Astrocyte (in vitro differentiated cells and primary cell): ENCODE measurements at places on chromosomes 2 and 18.

DNA sequence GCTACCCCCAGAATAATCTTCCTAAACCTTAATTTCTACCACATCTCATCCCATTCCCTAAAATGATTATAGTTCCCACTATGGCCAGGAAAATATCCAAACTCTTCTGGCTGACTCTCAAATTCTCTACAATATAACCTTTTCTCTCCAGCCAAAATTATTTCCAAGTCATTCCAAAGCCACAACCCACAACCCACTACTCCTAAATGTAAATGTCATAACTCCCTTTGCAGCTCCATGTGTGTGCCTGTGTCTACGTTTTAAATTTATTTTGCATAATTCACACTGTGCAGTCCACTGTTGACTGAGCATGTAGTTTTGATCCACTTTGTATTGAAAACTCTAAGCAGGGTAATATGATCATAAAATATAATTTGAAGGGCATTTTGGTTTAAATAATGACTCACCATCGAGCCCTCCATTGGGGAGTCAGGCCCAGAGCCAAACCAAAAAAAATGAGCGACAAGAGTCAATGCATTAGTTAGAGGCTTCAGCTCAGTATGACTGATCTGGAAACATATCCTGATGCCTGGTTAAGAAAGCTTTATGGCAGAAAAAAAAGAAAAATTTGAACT is 171.0 kb downstream of the AFF3 start:
- peak; percentile 53 for DNase-seq

DNA sequence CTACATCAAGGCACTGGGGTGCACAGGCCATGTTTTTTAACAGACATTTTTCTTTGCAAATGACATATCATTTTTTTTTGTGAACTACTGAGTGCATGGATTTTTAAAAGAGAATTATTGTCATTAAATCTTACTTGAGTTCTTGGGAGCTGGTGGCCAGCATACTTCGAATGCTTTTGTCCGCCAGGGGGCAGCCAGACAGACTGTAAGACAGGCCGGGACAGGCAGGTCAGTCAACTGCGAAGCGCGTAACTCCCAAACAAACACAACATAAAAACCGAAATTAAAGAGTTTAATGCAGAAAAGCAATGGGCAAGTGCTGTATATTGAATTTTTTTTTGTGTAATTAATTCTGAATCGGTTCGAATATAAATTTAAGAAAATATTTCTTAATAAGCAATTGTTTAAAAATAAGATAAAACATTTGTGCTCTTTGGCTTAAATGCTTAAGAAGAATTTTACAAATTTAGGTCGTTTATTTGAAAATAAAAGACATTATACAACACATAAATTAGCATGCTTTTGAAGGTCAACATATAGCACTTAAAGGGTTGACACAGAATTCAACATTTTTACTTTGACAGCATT is 142.2 kb upstream of the PXDN start:
- DNase-seq = peak; percentile 40

- DNase-seq = no peak
Measured at GRCh38 chr2:154537024-154537423, 161.5 kb upstream of the KCNJ3 start.

DNA sequence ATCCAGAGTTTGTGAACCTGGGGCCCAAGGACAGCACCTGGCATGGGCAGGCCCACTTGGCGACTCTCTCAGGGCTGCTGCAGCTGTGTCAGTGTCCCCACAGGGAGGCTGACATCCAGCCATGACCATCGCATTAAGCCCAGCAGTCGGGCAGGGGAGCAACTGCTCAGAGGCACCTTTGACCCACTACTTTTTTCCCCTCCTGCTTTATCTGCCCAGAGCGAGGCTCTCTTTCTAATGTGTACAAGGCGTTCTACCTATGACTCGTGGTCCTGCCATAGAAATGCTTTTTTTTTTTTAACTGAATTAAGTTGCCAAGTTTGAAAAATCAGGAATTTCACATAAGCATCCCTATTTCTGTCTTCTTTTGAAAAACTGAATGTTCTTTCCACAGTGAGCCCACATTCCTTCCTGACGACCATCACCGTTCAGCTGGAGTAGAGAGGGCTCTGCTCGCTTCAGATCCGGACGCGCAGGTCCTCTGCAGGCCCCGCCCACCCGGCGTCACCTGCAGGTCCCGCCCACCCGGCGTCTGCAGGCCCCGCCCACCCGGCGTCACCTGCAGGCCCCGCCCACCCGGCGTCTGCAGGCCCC is 403 bp upstream of the CLUL1 start:
- no peak for DNase-seq

- DNase-seq = no peak
Measured at GRCh38 chr2:241859436-241860183, 916 bp upstream of the PDCD1 start.

GRCh38 chr2:222707689-222708273 is 36.3 kb downstream of the MOGAT1 start:
- peak; percentile 90 for DNase-seq

GRCh38 chr18:57125627-57126026 is 21.3 kb upstream of the BOD1L2 start:
- no peak for DNase-seq

DNA sequence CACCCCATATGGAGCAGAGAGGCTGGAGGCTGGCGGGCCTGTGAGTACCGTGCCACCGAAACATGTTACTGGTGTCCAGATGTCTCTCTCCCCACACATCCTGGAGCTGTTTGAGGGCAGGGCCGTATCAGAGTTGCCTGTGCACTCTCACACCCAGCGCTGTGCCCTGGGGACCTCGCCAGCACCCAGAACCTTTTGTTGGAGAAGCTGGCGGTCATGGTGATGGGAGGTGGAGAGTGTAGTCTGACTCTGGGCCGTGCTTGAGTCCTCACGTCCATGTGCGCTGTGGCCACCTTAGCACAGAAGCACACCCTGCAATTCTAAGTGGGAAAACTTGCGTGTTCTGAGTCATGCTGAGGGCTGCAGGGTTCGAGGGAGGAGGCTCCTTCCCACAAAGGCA is 259.2 kb downstream of the NDUFA10 start:
- no peak for DNase-seq

GRCh38 chr2:1681323-1682180 is 62.8 kb downstream of the PXDN start:
- DNase-seq = no peak
